ENCODE measurements at places on chromosomes 7 and 10.

- DNase-seq: no peak
Observed at GRCh38 chr10:44966129-44966815, 6.7 kb downstream of the RASSF4 start.

DNA sequence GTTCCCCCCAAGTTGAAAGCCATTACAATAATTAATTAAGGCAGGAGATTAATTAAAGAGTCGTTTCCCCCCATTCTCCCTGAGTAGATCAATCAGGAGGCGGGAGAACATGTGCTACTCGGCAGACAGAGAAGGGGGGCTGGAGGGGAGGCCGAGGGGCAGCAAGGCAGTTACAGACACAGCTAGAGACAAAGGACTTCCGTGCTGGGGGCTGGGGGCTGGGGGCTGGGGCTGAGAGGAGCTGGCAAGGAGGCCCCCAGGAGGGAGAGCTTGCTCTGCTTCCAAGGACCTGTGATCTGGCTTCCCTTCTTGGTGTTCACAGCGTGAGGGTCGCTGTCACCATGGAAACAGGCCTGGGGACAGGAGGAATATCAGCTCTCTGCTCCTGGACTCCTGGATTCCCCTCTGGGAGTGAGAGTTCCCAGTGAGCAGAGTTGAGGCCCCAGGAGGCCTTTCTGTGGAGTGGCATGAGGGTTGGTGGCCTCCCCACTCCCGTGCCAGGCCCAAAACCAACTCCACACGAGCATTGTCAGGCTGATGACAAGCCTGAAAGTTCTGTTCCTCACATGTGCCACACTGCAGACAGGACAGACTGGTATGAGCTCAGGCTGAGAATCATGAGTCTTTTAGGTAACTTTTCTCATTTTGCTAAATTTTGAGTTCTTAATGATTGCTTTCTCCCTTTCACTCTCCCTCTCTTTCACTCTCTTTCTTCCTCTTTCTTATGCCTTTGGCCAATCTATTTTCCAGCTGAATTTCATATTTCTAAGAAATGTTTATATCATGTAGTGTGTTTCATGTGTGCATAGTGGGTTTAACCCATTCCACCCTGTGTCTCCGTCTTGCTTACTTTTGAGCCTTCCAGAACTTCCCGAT, 16.4 kb downstream of the FAM241B start:
- DNase-seq: no peak

DNA sequence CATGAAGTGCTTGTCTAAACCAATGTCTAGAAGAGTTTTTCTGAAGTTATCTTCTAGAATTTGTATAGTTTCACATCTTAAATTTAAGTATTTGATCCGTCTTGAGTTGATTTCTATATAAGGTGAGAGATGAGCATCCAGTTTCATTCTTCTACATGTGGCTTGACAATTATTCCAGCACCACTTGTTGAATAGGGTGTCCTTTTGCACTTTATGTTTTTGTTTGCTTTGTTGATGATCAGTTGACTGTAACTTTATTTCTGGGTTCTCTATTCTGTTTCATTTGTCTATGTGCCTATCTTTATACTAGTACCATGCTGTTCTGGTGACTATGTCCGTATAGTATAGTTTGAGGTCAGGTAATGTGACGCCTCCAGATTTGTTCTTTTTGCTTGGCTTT, 426.6 kb upstream of the CHRM2 start:
- no peak for DNase-seq

GRCh38 chr7:101241443-101242349, 3.2 kb downstream of the FIS1 start:
- no peak for DNase-seq

Data from NCI-H524 (cell line).